ENCODE measurements at places on chromosomes 12 and 14.

- DNase-seq = no peak
Observed at GRCh38 chr12:114841557-114842251, 157.7 kb upstream of the TBX3 start.

DNA sequence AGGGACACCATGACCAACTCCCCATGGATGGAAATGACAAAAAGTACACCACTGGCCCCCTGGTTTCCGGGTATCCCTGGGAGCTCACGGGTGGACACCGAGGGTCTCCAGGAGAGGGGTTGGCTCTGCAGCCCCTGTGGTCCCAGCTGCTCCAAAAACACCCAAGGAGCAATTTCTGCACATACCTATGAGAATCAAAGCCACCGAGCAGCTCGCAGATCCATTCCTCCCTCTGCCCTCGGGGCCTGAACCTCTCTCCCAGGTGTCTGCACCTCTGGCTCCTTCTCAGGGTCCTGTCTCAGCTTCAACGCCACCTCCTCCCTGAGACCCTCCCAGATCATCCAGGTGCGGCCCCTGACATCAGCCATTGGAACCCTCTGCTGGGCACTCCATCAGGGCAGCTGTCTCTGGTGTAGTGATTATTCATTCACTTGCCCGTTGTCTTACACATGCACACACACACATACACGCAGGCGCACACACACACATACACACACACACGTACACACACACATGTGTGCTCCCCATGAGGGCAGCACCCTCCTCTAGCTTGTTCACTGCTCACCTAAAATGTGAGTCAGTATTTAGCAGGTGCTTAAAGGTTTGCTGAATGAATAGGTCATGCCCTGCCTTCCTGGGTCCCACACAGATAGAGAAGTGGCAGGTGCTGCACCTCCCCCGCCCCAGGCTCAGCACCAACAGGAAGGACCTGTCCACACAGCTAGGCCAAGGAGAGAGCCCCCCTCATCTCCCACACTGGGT lies 5.9 kb downstream of the RIMBP2 start:
- no peak for DNase-seq

DNA sequence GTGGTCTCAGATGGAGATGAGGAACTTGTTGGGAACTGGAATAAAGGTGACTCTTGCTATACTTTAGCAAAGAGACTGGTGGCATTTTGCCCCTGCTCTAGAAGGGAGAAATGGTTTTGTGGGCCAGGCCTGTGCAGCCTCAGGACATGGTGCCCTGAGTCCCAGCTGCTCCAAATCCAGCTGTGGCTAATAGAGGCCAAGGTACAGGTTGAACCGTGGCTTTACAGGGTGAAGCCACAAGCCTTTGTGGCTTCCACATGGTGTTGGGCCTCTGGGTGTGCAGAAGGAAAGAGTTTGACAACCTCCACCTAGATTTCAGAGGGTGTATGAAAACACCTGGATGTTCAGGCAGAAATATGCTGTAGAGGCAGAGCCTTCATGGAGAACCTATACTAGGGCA lies 586.0 kb downstream of the FLRT2 start:
- no peak for DNase-seq

GRCh38 chr14:100323942-100324307 lies 786 bp downstream of the SLC25A47 start:
- DNase-seq = no peak

GRCh38 chr12:53211476-53212381 lies 4.7 kb upstream of the ITGB7 start:
- no peak for DNase-seq

GRCh38 chr14:102781063-102781462 lies 3.8 kb downstream of the TRAF3 start:
- DNase-seq = no peak

DNA sequence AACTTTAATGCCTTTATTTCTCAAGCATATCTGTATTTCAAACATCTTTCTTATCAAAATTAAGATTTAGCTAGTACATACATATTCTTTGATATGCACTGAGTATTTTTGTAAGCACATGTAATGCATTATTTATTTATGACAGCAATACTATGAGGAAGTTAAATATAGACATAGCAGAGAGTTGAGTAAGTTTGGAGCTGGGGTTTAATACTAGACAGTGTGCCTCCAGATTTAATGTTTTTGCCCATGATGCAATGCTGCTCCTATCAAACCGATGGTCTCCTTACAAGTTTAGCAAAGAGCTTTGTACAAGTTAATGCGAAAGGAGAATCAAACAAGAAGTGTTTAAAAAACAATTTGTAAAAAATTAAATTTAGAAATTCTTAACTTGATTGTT lies 826.6 kb upstream of the MGAT4C start:
- DNase-seq = peak; percentile 24

DNA sequence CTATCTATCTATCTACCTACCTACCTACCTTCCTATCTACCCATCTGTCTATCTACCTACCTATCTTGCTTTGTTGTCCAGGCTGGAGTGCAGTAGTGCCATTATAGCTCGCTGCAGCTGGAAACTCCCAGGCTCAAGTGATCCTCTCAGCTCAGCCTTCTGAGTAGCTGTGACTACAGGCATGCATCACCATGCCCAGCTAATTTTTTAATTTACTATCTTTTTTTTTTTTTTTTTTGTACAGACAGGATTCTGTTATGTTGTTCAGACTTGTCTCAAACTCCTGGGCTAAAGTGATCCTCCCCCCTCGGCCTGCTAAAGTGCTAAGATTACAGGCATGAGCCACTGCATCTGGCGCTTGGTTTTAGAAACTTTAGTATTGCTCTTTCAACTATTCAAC lies 762.4 kb downstream of the SLC6A15 start:
- DNase-seq = no peak

GRCh38 chr14:53458368-53458814 lies 305.3 kb upstream of the DDHD1 start:
- peak; percentile 52 for DNase-seq

DNA sequence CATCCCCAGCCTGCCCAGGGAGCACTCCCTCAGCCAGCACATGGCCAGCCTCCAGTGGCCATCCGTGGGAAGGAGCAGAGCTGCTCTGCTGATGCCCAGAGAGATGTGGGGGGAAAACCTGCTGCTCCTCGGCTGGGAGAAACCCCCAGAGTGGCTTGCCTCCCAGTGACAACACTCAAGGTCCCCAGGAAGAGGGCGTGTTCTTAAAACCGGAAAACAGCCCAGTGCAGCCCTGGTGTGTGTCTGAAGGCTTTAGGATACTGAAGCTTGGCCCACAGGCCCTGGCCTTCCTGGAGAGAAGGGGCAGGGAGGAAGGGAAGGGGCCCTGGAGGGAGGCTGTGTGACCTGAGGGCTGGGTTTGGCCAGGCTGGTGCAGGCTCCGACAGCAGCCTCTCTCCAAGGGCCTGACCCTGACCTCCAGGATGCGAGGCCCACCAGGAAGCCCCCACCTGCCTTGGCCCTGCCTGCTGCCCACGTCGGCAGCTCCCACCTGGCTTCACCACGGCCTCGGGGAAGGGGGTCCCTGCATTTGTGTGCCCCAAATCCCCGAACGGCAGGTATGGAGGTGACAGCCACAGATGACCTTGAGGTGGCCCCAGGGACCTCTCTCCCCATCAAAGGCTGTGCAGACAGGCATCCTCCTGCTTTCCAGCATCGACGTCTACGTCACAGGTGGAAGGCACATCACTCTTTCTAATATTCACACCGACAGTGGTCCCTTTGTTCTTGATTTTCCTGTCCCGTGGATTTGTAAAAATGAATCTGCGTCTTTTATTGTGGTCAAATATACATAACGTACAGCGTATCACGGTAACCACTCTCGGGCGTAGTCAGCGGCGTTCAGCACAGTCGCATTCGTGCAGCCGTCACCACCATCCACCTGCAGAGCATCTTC lies 190.0 kb upstream of the C14orf180 start:
- DNase-seq = no peak

DNA sequence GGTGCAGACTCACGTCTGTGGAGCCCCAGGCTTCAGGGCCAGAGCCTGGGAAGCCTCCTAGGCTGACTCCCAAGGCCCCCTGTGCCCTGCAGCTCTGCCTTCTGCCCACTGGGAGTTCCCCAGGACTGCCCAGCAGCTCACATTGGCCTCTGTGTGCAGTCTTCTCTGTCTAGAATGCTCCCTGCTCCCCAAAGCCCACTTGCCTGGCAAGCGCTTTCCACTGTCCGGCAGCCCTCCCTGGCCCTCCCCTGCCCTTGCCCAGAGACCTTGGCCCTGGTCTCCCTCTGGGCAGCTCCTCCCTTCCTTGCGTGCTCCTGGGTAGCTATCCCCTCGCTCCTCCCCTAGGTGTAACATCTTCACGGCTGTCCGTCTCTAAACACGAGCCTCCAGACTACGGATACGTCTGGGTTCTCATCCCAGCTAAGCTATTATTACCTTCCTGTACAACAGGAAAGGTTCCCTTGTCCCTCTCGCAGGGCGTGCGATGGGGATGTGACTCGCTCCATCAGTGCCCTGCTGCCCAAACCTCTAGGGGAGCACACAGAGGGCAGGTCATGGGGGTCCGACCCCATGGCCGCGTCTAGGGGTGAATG lies 325.5 kb upstream of the RTL1 start:
- DNase-seq = no peak

GRCh38 chr12:63420206-63420644 lies 248.1 kb downstream of the DPY19L2 start:
- peak; percentile 52 for DNase-seq
